Activated naive CD4-positive, alpha-beta T cell treated with anti-CD3 and anti-CD28 coated beads, Interleukin-2, amount 50 U/mL, for 72 hours (primary cell): ENCODE measurements at places on chromosomes 3 and 15. TPM values are rescaled to one million over a fixed set of nuclear protein-coding genes. Genes with fewer than 3 reads are reported as not detected.

DNA sequence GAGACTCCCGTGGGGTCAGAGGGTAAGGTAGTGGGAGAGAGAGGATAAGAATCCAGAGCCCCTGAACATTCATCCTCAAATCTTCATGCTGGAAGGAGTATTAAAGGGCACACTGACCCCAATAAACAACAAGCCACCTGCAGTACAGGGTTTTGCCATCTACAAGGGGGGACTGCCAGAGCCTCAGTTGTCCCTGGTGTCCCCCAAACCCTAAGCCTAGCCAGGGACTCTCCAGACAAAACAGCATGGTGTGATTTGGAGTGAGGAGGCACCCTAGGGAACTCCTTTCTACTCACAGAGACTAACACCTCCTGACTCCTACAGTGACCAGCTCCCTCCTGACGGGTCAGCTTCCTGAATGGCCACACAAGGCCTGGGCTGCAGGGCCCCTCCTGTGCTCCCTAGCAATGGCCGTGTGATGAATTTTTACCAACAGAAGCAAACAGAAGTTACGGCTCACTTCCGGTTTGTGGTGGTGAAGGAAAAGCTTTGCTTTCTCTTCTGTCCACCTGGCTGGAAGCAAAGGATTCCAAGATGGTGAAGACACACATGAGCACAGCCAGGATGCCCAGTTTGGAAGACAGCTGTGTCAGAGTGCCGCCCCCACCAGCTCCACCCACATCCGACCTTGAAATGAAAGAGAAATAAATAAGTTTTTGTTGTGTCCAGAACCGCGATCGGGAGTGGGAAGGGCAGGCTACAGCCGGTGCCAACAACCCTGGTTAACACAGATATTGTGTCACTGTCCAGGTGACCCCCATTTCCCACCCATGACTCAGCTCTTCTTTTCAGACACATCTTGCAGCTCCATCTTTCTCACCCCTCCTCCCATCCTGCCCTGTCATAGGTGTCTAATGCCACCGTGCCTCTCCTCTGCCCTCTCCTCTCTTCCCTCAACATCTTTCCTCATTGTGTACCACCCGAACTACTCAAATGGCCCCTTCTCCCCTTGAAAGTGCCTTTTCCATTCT, 69.6 kb upstream of the ATP13A3 start:
- DNase-seq = no peak

DNA sequence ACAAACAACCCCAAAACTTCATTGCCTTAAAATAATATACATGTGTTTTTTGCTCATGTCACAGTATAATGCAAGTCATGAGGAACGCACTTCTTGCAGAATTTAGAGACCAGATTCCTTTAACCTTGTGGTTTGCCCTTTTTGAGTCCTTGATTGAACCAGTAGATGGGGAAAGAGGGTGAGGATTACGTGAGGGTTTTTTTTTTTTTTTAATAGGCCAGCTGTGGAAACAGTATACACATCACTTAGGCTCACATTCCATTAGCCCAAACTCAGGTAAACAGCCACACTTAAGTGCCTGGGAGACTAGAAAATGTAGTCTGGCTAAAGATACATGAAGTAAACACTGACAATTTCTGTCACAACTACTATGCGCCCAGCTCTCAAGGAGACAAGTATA, 114.9 kb upstream of the MLF1 start:
- DNase-seq = no peak

The ARRDC4 gene
- 0.66 TPM for total RNA-seq

The PLSCR2 gene
- total RNA-seq = not detected

The C3orf49 gene
- total RNA-seq = not detected

The TP63 gene
- 0.68 TPM for total RNA-seq
